Tongue (tissue), 3 donors: ENCODE measurements at places on chromosomes 5 and 9.
A peak's percentile ranks its signal among the peaks of the same experiment; 100 is the strongest.

GRCh38 chr5:156584871-156585270 lies 257.9 kb downstream of the SGCD start:
- peak; percentile 25 for DNase-seq

DNA sequence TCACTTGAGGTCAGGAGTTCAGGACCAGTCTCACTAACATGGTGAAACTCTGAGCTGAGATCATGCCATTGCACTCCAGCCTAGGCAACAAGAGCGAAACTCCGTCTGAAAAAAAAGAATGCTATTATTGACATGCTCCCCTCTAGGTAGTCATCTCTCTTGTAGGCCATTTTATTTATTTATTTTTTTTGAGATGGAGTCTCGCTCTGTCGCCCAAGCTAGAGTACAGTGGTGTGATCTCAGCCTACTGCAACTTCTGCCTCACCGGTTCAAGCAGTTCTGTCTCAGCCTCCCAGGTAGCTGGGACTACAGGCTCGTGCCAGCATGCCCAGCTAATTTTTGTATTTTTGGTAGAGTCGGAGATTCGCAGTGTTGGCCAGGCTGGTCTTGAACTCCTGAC lies 20.6 kb upstream of the NIM1K start:
- no peak for DNase-seq

DNA sequence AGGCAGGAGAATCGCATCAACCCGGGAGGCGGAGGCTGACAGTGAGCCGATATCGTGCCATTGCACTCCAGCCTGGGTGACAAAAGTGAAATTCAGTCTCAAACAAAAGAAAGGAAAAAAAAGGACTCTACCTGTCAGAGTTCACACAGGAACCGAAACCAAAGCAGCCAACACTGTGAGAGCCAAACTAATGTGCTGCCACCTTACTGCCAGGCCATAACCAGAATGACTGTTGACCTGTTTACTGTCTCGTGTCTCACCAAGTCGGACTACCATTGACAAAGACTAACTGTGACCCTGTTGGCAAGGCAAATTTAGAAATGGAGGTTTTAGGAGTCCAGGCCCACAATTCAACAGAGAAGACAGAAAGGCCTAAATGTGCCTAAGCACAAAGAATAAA lies 112.4 kb downstream of the ANXA2R start:
- DNase-seq, result no peak

- DNase-seq, result peak; percentile 76
Observed at GRCh38 chr5:65482736-65483545, 1.2 kb upstream of the ADAMTS6 start.

GRCh38 chr9:87513880-87514535 lies 16.3 kb downstream of the DAPK1 start:
- DNase-seq, result no peak

- no peak for DNase-seq
Observed at GRCh38 chr9:115349542-115349941, 231.6 kb upstream of the TNC start.
